Smooth muscle cell of bladder (primary cell): ENCODE measurements at places on chromosomes 5 and 9. TPM values are rescaled to one million over a fixed set of nuclear protein-coding genes. Genes with fewer than 3 reads are reported as not detected.

Gene SKIC3
- total RNA-seq: 131 and 145 TPM in 2 replicates

Gene TAF1L
- total RNA-seq: under 0.01 TPM in 1 of 2 replicates, not detected in the other

Gene MSX2
- total RNA-seq: 1.1 and 4.0 TPM in 2 replicates

Gene PRDM9
- total RNA-seq: not detected in 2 replicates

Gene FREM1
- under 0.01 and 0.09 TPM in 2 replicates for total RNA-seq

Gene ZDHHC11B
- under 0.01 and 0.09 TPM in 2 replicates for total RNA-seq

Gene PTPN3
- total RNA-seq: under 0.01 and 0.57 TPM in 2 replicates

Gene WNT8A
- not detected in 2 replicates for total RNA-seq
